ENCODE measurements at places on chromosomes 5 and 9. TPM values are rescaled to one million over a fixed set of nuclear protein-coding genes. Genes with fewer than 3 reads are reported as not detected.

Gene MED7
- 15.7 TPM for total RNA-seq

Gene ANKRD18B
- total RNA-seq: 4.6 TPM

Gene RAB14
- 45.5 TPM for total RNA-seq

Gene HAVCR2
- total RNA-seq: 0.39 TPM

Gene FAM221B
- not detected for total RNA-seq

Gene ENDOG
- 32.1 TPM for total RNA-seq

Gene ARID3C
- total RNA-seq: 0.23 TPM

Gene IFNA2
- not detected for total RNA-seq

Gene TRIM36
- total RNA-seq: 1.5 TPM

Gene MLLT3
- 12.8 TPM for total RNA-seq

Gene NPR2
- total RNA-seq: 7.4 TPM

Gene PCDHA1
- 0.10 TPM for total RNA-seq

Gene GARIN3
- not detected for total RNA-seq

Gene LIX1
- total RNA-seq: not detected

Gene FOXD4
- 0.82 TPM for total RNA-seq

Gene SLC6A18
- total RNA-seq: not detected

Gene IFNA21
- total RNA-seq: not detected

Gene IL5
- not detected for total RNA-seq

Gene RANBP6
- 14.6 TPM for total RNA-seq

Gene IL6ST
- total RNA-seq: 49.5 TPM

Gene FOXD4L5
- not detected for total RNA-seq

Gene SLC45A2
- total RNA-seq: 0.05 TPM

Gene TEK
- total RNA-seq: 0.06 TPM

Gene TGFBI
- 1,898 TPM for total RNA-seq

Gene SLIT3
- 13.1 TPM for total RNA-seq

Gene PCDHGA1
- total RNA-seq: 0.37 TPM

Gene FNIP1
- 9.8 TPM for total RNA-seq

Gene AK8
- total RNA-seq: 1.4 TPM

Gene HEMGN
- total RNA-seq: not detected

Gene ADRA1B
- total RNA-seq: 19.1 TPM

All from A549 treated with CORT108297 at 1 μM for 4 hours (cell line).